Inflammatory macrophage (primary cell): ENCODE measurements at places on chromosomes 12 and 14.

DNA sequence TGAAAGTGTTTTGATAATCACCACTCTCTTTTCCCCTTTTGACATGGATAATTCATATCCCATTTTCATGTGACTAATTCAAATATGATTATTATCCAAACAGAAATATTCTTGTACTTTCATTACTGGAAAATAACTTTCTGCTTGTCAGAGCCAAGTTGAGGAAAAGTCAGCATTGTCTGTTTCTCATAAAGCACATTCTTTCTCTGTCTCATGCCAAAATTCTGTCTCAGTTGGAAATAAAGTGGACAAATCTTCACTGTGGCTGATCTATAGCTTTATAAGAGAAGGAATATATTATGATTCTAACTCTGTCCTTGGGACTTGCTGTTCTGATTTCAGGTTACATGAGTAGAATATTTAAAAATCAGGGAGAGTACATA is 22.7 kb upstream of the PRICKLE1 start:
- DNase-seq: no peak

- DNase-seq: no peak
Measured at GRCh38 chr14:62734831-62735230, 310.4 kb downstream of the KCNH5 start.

DNA sequence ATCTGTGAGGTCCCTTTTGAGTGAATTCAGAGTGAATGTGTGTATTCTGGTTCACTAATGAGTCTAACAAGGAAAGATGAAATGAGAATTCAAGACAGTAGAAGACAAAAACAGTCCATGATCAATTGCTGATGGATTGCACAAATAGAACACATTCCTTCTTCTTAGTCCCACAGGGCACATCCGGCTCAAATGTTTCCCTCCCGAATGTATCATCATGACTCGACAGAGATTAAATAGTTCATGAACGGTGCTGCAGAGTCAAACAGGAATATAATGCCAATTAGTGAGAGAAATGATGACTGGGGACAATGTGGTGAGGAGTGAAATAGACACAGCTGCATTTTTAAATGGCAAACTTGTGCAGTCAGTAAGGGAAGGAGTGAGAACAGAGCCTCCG is 11.5 kb upstream of the SFSWAP start:
- DNase-seq: no peak

GRCh38 chr12:48807981-48808380 is 10.3 kb upstream of the CACNB3 start:
- peak; percentile 43 for DNase-seq

DNA sequence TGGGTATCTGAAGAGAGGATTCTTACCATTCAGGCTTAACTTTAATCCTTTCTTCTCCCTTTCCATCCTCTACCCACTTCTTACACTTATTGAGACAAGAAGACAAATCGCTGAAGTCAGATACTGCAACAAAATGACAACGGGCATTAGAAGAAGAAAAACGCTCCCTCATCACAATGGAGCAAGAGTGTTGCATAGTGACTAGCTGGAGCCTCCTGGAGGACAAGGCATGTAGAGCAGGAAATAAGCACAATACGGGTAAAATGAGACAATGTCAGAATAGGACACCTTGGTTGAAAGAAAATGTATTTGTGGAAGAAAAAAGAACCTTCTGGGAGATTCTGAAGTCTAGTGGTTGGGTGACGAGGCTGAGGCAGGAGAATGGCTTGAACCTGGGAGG is 501.0 kb downstream of the RERGL start:
- DNase-seq: no peak

DNA sequence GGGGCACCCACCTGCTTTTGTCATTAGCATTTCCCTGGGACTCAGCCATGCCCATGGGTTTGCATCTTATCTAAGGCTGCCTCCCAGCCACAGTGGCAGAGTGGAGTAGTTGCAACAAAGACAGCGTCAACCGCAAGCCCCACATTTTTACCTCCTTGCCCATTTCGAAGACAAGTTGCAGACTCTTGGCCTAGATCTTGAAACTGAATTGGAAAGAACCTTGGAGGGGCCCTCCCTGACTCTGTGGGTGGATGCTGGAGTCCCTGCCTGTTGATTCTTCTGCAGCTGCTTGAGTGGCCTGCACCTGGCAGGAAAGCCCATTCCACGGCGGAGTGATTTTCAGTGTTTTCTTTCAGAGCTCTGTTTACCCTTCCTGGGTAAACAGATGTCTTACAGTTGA is 309.0 kb downstream of the VRK1 start:
- no peak for DNase-seq

DNA sequence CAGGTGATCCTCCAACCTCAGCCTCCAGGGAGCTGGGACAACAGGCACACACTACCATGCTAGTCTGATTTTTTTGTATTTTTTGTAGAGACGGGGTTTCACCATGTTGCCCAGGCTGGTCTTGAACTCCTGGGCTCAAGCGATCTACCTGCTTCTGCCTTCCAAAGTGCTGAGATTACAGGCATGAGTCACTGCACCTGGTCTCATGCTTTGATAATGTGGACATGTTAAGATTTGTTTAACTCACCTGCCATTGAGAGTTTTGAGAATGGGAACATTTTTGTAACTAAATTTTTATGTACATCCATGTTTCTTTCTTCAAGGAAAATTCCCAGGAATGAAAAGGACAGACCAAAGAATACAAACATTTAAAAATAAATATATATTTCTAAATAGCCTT is 121.2 kb downstream of the MIPOL1 start:
- no peak for DNase-seq

- DNase-seq: peak; percentile 99
Measured at GRCh38 chr12:56117778-56118687, at the start of gene ZC3H10. TSS of gene ZC3H10 (plus strand) at chr12:56118266. CDS start at chr12:56120563, 2,297 bp downstream.

- DNase-seq: no peak
Measured at GRCh38 chr12:72318341-72318740, 46.2 kb downstream of the TRHDE start.

DNA sequence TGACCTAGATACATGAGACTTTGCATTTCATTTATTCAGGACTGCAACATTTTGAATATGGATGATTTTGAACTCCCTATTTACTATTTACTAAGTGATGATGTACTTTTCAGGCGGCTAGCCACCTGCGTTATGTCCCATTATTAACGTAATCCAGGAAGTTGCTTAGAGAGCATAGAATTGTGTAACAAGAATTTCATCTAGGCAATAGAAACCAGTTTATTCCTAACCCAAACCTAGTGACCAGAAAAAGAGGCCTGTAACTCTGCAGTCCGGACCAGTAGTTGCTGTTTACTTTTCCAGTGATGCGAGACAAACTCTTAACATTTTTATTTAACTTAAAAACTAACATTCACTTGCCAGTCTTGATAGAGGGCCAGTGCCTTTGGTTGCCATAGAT is 12.3 kb downstream of the NUDT4 start:
- DNase-seq: no peak

- DNase-seq: no peak
Measured at GRCh38 chr14:69500096-69500495, 15.6 kb downstream of the PLEKHD1 start.

DNA sequence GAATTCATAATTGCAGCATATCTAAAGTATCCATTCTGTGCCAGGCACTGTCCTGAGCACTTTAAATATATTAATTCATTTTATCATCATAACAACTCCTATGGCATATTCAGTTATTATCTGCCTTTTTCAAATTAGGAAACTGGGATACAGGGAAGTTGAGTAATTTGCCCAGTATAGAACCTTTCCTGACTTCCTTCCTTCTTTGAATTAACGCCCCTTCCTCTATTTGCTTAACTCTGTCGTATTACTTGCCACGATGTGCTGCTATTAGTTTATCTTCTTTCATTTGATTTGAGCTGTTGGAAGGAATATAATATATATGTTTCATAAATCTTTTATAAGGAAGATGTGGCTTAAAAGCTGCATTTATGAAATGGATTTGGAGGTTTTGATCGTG is 25.4 kb upstream of the FAM177A1 start:
- peak; percentile 30 for DNase-seq

- DNase-seq: no peak
Measured at GRCh38 chr12:93664573-93665138, 12.5 kb upstream of the CRADD start.

DNA sequence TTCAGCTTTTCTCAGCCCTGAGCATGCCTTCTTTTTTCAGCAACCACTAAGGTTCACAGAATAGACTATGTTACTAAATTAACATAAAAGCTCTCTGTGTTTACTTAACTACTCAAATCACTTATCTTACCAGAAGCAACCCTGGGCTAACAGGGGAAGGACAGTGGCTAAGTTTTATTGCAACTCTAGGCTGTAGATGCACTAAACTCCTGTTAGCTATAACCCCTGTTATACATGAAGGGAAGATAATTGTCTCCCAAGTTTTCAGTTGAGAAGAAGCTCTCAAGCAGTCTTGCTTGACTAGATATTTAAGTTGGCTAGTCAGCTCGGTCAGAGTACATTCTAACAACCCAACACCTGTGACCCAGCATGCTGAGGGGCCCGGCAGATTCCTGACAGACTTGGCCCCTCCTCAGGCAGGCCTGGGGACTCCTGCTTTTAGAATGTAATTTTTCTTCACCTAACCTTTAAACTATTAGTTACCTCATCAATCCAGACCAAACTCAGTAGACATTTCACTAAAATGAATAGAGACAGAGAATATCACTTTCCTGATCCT is 464.5 kb downstream of the EGLN3 start:
- no peak for DNase-seq

- DNase-seq: peak; percentile 81
Measured at GRCh38 chr12:106282457-106283097, 20.0 kb upstream of the TCP11L2 start.

DNA sequence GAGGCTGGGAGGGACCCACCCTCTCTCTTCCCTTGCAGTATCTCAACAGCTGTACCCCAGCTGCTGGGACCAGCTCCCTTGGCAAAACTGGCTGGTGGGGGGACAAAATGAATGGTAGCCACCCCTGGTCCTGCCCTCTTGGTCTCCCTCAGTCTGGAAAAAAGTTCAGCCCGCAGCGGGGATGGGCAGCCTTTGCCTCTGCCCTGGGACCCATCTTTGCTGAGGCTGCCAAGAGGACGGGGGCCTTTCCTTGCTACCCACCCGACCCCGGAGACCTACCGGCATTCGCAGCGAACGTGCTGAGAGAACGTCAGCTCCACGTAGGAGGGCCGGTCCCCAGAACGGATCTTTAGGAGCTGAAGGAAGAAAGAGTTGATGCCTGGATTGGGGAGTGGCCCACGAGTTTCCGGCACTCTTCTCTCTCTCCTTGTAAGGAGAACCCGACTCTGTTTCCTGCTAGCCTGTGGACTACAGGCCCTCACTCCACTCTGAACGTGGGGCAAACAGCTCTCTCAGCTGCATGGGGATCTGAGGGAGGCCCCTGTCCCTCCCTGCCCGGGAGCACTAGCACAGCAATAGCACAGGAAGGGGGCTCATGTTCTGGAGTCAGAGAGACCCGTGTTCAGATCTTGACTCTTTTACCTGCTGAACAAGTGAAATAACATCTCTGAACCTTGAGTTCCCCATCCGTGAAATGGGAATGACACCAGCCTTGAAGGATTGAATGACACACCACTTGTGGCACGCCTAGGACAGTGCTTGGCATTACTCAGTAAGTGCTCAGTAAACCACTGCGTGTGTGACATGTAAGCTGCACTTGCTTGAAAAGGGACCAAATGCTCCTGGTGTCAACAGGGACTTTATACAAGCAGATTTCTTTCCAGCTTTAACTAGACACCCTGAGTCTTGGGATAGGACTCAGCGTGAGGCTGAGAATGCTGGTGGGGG is 6.9 kb downstream of the PGF start:
- no peak for DNase-seq

- DNase-seq: peak; percentile 80
Measured at GRCh38 chr12:100554608-100555077, 18.8 kb upstream of the GAS2L3 start.

DNA sequence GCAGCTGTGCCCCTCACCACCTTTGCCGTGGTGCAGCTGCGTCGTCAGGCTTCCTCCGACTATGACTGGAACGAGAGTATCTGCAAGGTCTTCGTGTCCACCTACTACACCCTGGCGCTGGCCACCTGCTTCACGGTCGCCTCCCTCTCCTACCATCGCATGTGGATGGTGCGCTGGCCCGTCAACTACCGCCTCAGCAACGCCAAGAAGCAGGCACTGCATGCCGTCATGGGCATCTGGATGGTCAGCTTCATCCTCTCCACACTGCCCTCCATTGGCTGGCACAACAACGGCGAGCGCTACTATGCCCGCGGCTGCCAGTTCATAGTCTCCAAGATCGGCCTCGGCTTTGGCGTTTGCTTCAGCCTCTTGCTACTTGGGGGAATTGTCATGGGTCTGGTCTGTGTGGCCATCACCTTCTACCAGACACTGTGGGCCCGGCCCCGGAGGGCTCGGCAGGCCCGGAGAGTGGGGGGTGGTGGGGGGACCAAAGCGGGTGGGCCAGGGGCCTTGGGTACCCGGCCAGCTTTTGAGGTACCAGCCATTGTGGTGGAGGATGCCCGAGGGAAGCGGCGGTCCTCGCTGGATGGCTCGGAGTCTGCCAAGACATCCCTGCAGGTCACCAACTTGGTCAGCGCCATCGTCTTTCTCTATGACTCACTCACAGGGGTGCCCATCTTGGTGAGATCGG is 2.6 kb downstream of the GPR162 start:
- DNase-seq: no peak

DNA sequence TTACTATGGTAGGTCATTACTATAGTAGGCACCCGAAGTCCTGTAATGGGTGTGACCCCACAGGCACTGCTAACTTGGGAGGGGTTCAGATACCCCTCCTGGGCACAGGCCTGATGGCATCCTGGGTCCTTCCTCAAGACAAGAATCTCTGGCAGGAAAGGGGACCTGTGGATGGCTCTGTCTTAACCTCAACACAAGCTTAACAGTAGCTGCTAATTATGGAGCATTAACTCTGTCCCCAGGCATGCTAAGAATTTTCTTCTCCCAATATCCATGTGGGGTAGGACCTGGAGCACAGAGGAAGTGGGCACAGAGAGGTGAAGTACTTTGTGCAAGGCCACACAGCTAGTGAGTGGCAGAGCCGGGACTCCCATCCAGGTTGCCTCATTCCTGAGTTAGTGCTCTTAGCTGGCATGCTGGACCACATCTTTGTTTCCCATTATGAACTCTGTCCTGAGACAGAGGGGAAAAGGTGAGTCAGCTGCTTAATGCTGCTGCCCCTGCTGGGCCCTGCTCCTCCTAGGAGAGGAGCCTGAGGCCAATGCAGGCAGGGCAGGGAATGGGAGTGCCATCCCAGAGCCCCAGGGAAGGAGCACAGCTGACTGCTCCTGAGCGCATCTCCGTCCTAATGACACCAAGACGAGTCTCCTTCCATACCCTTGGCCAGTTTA is 32.1 kb downstream of the GALNT16 start:
- DNase-seq: no peak

- DNase-seq: no peak
Measured at GRCh38 chr12:51887476-51888315, at the start of gene ANKRD33. TSS of gene ANKRD33 (plus strand) at chr12:51888103. CDS start at chr12:51888187, 84 bp downstream.

GRCh38 chr14:103125098-103126070 is 2.1 kb downstream of the TNFAIP2 start:
- DNase-seq: no peak

GRCh38 chr12:12909228-12909994 is 18.0 kb downstream of the GPRC5A start:
- DNase-seq: no peak

DNA sequence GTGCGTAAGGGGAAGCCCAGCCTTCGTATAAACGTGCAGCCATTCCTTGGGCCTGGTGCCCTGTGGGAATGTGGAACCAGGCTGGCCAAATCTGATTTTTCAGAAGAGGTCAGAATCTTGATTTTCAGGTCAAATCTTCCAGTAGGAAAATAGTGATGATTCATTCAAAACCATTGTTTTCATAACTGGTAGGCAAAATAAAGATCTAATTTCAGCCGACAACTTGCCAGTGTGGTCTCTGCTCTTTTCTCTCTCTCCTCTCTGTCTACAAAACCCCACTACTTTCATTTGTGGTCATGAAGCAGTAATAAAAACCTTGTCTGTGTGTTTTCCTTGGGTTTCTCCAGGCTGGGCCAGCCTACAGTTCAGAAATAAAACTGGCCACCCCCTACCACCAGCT is 135.1 kb downstream of the RBM19 start:
- DNase-seq: no peak
